ENCODE measurements at places on chromosomes 3 and 15.
A peak's percentile ranks its signal among the peaks of the same experiment; 100 is the strongest.

GRCh38 chr3:60954048-60954447, 297.2 kb downstream of the FHIT start:
- DNase-seq: peak; percentile 38

GRCh38 chr15:92714477-92715401, 59.2 kb upstream of the FAM174B start:
- peak; percentile 57 for DNase-seq

DNA sequence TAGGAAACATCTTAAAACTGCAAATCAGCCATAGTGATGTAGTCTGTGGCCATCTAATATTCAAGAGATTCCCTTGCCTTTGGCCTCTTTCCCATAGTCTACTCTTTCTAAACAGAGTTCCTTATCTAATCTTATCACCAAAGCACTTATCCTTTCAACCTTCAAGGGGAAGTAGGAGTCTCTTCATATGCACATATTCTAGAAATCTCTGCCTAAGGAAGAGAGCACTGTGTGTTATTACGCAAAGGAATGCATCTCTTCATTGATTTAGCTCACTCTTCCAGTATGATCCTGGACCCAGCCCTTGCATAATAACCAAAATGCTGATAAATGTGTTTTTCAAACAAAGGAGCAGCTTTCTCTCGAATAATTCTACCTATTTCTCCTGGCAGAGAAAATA, 253.7 kb upstream of the TPRG1 start:
- no peak for DNase-seq

DNA sequence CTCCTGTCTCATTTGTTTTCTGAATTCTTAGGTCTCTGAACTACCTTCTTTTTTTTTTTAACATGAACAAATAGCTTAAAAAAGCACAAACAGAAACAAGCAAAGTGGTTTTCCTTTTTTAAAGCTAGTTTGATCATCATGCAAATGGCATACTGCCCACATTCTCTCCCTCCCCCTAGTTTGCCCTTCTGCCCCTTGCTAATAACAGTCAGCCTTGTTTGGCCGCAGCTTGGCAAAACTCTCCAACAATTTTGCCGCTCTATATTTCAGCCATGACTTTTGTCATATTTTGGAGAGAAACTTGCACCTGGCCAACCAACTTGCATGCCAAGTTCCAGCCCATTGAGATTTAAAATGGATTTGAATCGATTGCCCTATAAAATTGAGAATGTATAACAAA, 666.0 kb upstream of the NR2F2 start:
- DNase-seq: no peak

GRCh38 chr3:178537122-178537705, 978 bp downstream of the KCNMB2 start:
- DNase-seq: no peak

GRCh38 chr15:83436513-83437158, 10.5 kb upstream of the SH3GL3 start:
- peak; percentile 31 for DNase-seq

- DNase-seq: no peak
These were observed 76.1 kb downstream of the ADAMTS17 start for GRCh38 chr15:100265641-100266035.

- DNase-seq: peak; percentile 74
These were observed 47.7 kb upstream of the INSYN1 start for GRCh38 chr15:73800662-73801345.

DNA sequence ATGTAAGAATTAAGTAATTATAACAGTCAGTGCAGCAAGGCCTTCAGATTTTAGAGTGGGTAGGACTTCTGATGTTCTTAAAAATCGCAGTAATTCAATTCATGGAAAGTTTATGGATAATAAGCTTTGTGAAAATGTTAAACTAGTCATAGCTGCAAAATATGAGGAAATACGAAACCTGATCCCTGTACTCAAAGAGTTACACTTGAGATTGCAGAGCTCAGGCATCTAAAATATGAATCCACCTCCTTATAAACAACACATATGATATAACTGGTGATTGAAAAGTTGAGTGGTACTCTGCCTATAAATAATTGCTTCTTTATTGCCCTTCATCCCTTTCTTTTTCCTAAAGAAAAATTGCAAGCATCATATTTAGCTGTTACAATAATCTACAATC, 473.3 kb downstream of the OTOL1 start:
- DNase-seq: peak; percentile 10

DNA sequence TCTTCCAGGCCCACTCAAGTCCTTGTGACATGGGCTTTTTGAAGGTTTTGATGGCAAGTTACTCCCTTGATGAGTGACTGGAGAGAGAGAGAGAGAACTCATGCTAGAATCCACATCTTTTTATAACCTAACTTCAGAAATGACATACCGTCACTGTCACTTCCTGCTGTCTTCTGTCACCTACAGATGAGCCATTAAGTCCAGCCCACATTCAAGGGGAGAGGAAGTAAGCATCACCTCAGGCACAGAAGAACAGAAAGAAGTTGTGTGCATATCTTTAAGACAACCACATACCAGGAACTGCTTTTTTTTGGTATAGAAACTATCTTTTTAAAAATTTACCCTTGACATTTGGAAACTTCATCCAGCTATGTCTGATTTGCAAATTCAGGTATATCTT, 16.6 kb upstream of the TXNRD3 start:
- no peak for DNase-seq

- peak; percentile 26 for DNase-seq
These were observed 385.7 kb downstream of the LSAMP start for GRCh38 chr3:116059421-116060096.

- no peak for DNase-seq
These were observed 193.4 kb downstream of the SUCLG2 start for GRCh38 chr3:67460841-67461510.

DNA sequence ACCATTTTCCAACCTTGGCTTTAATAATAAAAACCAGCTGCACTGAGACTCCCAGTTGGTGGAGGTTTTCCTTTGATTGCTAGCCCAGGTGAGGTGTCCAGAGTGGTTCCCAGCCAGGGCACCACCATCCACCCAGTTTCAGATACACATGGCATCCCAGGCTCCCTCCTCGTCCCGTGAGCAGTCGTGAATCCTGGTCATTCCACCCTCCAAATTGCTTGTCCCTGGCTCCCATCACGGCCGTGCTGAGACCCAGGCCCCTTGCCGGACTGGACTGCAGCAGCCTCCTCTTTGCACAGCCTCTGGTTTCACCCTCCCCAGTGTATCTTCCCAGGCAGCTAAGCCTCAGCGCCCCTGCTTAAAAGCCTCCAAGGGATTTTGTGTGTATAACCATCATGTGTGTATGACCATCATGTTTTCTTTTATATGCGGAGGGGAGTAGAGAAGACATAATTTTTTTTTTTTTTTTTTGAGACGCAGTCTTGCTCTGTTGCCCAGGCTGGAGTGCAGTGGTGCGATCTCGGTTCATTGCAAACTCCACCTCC, 106.3 kb downstream of the ETFA start:
- DNase-seq: no peak

DNA sequence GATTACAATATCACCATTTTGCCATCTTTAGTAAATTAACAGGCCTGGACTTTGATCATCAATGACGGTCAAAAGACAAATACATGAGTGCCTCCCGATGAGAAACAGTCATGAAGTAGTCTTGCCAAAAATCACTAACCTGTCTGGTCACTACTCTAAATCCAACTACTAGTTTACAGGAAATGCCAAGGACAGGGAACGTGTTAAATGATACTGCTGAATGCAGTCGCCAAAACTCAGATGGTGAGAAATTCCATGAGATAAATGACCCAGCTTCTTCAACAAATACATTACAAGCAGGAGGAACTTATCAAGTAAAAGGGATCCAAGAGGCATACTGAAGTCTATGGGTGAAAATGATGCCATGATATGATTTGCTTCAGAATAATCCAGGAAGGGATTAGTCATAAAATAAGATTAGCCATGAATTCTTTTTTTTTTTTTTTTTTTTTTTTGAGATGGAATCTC, 35.8 kb upstream of the ATP13A3 start:
- DNase-seq: no peak

Measured in stromal cell of bone marrow (primary cell).